ENCODE measurements at places on chromosomes 4 and X. TPM values are rescaled to one million over a fixed set of nuclear protein-coding genes. Genes with fewer than 3 reads are reported as not detected.

Gene RNF212
- total RNA-seq: not detected

Gene TREX2
- total RNA-seq: 0.49 TPM

Gene RPL36A
- total RNA-seq: 482 TPM

Gene CXCL1
- total RNA-seq: 35.0 TPM

Gene EFHC2
- not detected for total RNA-seq
